ENCODE measurements at places on chromosomes 3 and 15.

GRCh38 chr3:184619787-184620430 lies 58.3 kb downstream of the EPHB3 start:
- DNase-seq = no peak

DNA sequence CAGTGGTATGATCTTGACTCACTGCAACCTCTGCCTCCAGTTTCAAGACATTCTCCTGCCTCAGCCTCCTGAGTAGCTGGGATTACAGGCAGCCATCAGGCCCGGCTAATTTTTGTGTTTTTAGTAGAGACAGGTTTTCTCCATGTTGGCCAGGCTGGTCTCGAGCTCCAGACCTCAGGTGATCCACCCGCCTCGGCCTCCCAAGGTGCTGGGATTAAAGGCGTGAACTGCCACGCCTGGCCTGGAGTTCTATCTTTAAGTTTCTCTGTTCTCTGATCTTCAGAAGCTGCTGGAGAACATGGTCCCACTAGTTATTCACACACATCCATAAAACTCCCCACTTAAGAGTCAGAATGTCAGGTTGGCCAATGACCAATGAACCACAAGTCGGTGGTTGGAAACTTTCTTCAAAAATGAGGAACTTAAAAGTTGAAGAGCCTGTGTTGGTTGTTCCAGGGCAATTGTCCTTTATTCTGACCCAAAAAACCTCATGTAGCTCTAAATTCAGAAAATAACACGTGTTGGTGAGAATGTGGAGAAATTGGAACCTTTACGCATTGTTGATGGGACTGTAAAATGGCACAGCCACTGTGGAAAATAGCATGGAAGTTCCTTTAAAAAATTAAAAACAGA lies 55.9 kb upstream of the PIK3CB start:
- DNase-seq = no peak

DNA sequence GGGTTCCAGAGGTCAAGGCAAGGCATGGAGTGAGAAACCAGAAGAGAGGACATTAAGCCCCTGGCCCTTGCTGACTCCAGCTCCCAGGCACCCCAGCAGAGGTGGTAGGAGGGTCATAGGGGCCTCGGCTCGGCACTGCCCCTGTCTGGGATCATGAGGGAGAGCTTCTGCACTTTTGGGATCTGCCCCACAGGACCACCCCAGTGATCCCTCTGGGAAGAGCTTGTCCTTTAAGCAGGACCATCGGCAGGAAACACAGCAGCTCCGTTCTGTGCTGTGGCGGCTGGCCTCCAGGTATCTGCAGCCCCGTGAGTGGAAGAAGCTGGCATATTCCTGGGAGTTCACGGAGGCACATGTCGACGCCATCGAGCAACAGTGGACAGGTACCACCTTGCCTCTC lies 35.5 kb downstream of the ANKDD1A start:
- no peak for DNase-seq

GRCh38 chr3:133374708-133375402 lies 25.0 kb upstream of the BFSP2 start:
- no peak for DNase-seq

GRCh38 chr3:8713901-8714759 lies 19.5 kb upstream of the CAV3 start:
- DNase-seq = no peak

DNA sequence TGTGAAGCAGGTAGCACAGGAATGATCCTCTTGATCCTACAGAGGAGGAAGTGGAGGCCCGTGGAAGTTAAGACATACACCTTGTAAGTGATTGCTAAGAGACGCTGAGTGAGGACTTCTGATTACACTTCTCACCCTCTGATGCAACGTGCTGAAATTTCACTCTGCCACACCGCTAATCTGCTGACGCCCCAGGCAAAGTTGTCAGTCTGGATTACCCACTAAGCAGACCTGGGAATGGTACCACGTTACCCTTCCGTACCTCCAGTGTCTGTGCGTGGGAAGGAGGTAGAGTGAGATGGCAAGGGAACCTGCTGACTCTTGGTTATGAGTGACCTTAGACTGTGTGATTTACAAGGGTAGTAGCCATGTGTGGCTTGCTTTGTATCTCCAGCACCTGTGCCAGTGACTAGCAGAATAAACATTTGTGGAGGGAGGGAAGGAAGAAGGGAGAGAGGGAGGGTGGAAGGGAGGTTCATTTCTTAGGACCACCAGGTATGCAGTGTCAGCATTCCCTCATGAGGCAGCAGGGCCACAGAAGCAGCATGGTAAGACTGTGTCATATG lies 115.0 kb downstream of the ALDH1A2 start:
- no peak for DNase-seq

- no peak for DNase-seq
These were observed 101.2 kb downstream of the HES1 start for GRCh38 chr3:194237110-194237509.

DNA sequence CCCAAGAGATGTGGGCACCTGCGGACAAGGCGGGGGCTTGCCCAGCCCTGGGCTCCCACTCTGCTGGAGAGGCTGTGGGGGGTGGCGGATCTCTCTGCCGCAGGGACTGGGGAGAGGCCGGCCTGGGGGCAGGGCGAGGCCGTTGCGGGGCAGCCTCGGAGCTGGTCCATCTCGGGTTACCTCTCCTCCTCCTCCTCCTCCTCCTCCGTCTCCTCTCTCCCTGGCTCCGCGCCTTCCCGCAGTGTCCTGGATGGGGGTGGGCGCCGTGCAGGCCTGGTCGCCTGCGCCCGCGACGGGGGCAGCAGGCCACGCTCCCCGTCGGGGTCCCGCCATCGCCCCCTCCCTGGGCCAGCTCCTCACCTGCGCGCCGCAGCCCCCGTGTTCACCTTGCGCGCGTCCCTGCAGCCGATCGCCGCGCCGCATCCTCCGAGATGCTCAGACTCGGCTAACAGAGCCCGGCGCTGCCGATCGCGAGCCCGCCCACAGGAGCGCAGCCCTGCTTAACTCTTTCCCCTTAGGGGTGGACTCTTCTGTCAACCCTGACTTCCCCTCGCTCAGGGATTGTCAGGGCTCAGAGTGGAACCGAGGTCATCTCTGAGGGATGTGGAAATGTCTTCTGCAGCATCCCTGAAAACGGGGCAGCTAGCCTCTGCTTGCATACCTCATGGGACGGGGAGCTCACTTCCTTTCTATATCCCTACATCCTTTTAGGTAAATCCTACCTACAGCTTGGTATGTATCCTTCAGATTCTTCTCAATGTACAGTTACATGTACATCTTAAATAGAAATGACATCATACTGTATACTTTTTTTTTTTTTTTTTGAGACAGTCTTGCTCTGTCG lies at the start of gene PRRT3:
PRRT3 (minus strand) TSS at position 447 of the 844 bp plus-strand sequence. CDS start 2,293 bp downstream, outside the sequence.
- DNase-seq = no peak

GRCh38 chr3:119642746-119643473 lies 17.5 kb downstream of the POPDC2 start:
- no peak for DNase-seq

- no peak for DNase-seq
These were observed 24.5 kb downstream of the SEMA3G start for GRCh38 chr3:52420388-52420787.

GRCh38 chr15:100252779-100253417 lies 88.9 kb downstream of the ADAMTS17 start:
- DNase-seq = no peak

- DNase-seq = no peak
These were observed 181.1 kb downstream of the ITPR1 start for GRCh38 chr3:4674216-4674615.

GRCh38 chr3:168197162-168197561 lies 101.4 kb upstream of the GOLIM4 start:
- DNase-seq = no peak

- no peak for DNase-seq
These were observed 52.9 kb downstream of the BTLA start for GRCh38 chr3:112446343-112446742.

DNA sequence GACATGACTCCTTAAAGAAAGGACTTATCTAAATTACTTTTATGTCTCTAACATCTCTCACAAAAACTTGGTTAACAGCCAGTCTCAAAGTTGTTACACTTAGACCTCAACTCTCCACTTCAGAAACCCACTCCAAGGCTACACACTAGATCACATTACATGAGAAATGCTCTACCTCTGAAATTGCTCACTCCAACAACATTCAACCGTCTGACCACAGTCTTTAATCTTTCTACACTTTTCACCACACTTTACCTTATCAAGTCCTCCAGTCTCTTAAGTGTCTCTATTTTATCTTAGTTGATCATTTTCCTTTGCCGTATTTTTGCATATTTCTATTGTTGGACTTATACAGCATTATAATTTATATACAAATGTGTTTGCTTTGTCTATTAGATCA lies 5.8 kb downstream of the SLC12A6 start:
- no peak for DNase-seq

DNA sequence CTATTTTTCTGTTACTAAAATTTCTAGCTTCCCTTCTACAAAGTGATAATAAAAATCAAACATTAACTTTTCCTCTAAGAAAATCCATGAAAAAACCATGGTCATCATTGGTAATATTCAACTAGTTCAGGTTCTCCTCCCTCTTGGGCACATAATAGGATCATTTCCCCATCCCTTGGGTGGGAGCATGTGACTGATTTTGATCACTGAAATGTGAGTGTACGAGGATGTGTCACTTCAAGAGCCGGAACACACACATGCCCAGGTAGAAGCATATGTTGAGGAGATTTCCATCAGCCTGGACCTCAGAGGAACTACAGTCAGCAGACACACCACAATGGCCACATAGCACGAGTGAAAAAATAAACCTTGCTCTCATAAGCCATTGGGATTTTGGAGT lies 36.1 kb downstream of the AP3S2 start:
- no peak for DNase-seq

DNA sequence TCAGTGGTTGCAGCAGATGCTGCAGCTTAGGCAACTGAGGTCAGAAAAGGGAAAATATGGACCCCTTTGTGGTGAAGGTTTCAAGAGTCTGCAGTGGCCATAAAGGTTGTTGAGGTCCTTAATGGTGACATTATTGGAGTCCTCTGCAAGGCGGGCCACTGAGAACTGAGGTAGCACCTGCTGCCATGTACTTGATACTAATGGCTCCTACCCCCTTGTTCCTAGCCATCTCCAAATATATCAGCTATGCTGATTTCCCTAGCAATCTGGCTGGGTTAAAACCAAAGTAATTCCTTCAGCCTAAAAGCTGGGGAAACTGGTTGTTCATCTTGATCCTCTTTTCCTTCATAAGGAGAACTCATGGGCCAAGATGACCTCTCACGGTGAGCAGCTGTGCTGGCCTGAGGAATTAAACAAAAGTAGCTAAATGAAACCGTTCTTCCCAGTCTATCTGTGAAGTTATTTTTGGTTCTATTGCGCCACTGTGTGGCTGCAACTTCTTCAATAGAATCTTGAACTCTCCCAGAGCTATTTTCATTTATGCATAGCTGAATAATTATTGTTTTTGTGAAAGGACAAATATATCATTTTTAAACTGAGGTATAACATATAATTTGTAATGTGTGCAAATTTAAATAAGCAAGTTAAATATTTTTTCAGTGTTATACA lies 76.1 kb upstream of the PLSCR4 start:
- DNase-seq = no peak

- no peak for DNase-seq
These were observed 85.3 kb downstream of the VGLL4 start for GRCh38 chr3:11558411-11558903.

DNA sequence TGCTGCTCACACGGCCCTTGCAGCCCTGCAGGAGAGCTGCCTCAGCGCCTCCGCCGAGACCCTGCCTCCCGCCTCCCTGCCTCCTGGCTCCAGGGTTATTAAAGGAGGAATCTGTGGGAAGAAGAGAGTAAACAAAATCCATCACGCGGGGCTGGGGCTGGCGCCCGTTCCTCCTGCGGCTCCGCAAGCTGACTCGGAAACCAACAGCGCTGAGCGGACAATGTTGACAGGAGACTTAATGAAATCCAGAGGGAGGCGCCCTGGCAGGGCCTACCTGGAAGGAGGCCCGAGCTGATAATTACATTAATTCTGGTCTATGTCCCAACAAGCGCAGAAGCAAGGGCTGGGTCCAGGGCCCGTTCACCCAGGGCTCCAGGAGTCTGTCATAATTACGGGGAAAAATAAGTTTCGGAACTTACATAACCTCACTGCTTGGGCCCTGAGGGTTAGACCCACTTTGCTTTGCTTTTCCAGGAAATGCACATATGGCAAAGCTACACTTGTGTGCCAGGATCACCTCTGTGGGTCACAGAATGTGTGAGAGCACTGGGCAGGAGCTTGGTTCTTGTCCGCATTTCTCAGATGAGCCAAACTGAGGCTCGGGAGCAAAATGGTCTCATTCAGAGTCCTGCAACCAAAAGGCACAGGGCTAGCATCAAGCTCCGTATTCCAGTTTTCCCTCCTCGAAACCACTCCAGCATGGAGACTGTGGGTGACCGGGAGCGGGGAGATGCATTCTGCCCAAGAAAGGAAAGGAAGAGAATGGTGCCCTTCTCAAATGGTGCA lies 43.8 kb upstream of the SLC6A6 start:
- DNase-seq = no peak

DNA sequence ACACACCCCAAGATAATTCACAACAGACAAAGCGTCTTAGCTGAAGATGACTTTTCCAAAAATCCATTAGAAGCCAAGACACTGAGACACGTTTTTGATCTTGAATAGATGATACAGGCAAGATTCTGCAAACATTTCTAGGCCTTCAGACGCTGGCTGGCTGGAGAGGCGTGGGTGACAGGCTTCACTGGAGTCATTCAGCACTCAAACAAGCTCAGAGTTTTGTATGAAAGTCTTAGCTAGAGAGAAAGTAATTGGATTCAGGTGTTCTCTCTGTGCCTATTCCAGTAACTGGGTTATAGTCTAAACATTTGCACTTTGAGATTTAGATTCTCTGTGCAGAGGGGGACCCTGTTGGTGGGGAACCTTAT lies 147.7 kb upstream of the BHLHE40 start:
- DNase-seq = no peak

- DNase-seq = no peak
These were observed 17.3 kb downstream of the FAIM start for GRCh38 chr3:138625707-138626365.

GRCh38 chr3:30186741-30187219 lies 419.6 kb upstream of the TGFBR2 start:
- DNase-seq = no peak

GRCh38 chr15:24901409-24901808 lies 53.4 kb upstream of the SNRPN start:
- no peak for DNase-seq

DNA sequence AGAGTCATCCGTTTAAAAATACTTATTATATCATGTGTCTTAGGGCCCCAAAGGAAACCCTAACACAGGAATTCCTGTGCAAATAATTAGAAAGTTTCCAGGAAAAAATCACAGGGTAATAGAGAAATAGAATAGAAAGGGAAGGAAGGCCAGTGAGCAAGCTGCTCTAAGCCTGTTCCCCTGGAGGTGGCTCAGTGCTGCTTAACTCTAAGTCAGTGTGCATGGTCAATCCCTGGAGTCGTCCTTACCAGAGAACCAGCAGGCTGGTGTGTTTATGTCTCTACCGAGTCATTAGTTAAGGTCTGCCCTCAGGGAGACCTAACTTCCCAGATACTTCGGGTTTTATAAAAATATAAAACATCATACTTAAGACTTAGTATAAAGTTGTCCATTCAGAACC lies 21.0 kb upstream of the MCF2L2 start:
- no peak for DNase-seq

DNA sequence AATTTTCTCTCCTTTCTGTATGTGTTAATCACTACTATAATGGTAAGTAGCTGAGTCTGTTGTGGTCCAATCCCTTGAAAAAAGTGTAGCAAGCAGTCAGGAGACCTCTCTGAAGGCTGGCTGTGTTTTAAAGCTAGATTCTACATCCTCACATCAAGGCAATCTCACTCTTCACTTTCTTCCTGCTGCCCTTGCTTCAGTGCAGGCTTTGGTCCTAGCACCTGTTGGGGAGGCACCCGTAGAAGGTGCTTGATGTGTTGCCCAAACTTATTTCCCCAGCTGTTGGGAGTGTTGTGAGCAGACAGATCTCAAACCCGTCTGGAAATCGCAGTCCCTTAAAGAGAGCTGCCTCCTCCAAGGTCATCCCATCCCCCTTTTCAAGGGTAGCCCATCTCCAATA lies 8.6 kb downstream of the FRMD4B start:
- DNase-seq = no peak

Measured in stimulated activated CD4-positive, alpha-beta T cell treated with anti-CD3 and anti-CD28 coated beads, Interleukin-15, amount 100 ng/mL, for 48 hours (primary cell).